MG63 (cell line): ENCODE measurements at places on chromosomes 1 and 21. TPM values are rescaled to one million over a fixed set of nuclear protein-coding genes. Genes with fewer than 3 reads are reported as not detected.

BRINP3 gene
- total RNA-seq: not detected in 2 replicates

- DNase-seq: no peak
Observed at GRCh38 chr1:180155182-180155682, 563 bp downstream of the QSOX1 start.

GRCh38 chr1:192418552-192419285, 101.9 kb downstream of the RGS21 start:
- no peak for DNase-seq

- DNase-seq: peak; percentile 93
Observed at GRCh38 chr21:38303300-38303699, 46.5 kb downstream of the KCNJ15 start.

- no peak for DNase-seq
Observed at GRCh38 chr1:229136822-229137221, 134.1 kb upstream of the RAB4A start.
